Endodermal cell (in vitro differentiated cells): ENCODE measurements at places on chromosomes 2 and 18. TPM values are rescaled to one million over a fixed set of nuclear protein-coding genes. Genes with fewer than 3 reads are reported as not detected.

GRCh38 chr2:157853211-157853610 lies 22.9 kb downstream of the ACVR1 start:
- peak; percentile 63 for DNase-seq

GRCh38 chr2:40131081-40131704 lies 320.7 kb downstream of the SLC8A1 start:
- no peak for DNase-seq

DNA sequence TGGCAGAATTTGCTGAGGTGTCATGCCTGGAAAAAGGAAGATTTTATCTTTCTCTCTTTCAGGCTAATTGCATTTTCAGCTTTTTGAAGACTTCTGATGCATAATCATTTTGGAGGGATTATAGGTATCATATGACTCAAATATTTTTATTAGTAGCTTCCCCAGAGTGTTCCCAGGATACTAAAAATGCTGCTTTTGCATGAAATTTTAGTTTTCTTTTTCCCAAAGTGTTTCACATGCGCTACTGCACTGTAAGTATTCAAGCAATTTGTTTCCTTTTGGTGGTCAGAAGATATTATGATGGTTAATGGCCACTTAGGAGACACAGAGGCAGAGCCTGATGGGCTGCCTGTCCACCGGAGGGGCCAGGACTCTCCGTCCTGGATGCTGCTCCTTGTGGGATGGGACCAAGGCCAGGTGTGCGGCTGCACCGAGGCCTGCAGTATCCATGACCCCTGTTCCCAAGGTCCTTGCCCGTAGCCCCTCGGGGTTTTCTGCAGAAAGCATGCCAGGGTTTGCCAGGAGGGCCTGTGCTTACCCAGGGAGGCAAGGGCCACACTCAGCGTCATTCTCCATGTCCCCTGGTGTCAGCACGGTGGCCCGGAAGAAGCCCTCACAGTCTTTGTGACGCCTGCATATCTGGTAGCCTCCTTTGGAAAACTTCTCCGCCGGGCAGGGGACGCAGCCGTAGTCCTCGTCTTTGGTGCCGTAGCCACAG lies 60.2 kb downstream of the EDAR start:
- DNase-seq, result no peak

- no peak for DNase-seq
Measured at GRCh38 chr2:13662055-13662454, 945.3 kb downstream of the TRIB2 start.

DNA sequence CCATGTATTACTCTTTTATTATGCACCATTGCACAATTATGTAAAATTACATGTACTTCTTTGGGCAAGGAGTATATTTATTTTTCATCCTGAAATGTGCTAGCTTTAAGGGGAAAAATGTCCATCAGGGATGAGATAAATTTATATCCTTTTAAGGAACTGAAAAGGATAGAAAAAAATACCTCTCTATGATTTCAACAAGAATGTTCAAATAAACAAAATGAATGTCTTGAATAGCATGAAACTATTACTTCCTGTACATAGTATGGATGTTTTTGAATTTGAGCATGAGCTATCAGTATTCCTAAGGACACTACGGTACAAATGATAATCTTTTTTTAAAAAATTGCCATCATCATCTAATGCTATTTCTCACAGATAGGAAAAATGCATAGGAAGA lies 1611.9 kb upstream of the ZEB2 start:
- no peak for DNase-seq

DNA sequence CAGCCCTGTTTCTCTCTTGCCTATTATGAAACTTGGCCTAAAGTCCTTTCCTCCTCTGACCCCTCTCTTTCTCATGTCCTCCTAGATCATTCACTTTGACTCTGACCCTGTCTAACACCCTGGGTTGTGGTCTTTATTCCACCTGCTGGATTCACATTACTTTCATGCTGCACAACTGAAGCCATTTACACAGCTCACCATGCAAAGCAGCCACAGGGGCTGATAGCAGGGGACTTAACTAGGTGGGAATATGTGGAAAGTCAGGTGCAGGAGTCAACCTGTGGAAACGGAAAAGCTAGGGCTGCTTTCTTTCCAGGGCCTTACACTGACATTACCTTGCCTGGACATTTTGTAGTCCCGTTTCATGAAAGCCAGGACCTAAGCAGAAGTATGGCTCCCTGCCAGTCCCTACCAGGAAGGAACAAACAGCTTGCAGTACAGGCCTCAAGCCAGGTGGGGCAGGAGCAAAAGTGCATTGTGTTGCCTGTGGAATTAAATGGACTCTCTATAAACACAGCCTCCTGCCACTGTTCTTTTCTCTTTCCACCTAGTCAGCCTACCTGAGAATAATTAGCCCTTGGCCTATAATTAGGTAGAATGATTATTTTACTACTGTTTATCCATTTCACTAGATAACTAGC lies 11.8 kb downstream of the MAPRE3 start:
- DNase-seq, result peak; percentile 73

- peak; percentile 44 for DNase-seq
Measured at GRCh38 chr2:131039535-131039907, 53.7 kb downstream of the FAM168B start.

Gene RASGRP3
- total RNA-seq, result 0.29 TPM in 1 of 3 replicates, not detected in the others

Gene C2orf81
- 4.8 to 10.9 TPM (median 7.6 TPM) in 3 replicates for total RNA-seq

Gene GDF7
- total RNA-seq, result 0.09 TPM in 2 replicates

Gene ANKRD30BL
- 0.18 and 0.73 TPM in 2 replicates for total RNA-seq

Gene DYNAP
- total RNA-seq, result not detected in 2 replicates
